ENCODE measurements at places on chromosomes 5 and 9.
A peak's percentile ranks its signal among the peaks of the same experiment; 100 is the strongest.

GRCh38 chr5:140328036-140328764 is 18.2 kb downstream of the HBEGF start:
- DNase-seq = no peak

- no peak for DNase-seq
Measured at GRCh38 chr5:87127956-87128687, 139.6 kb upstream of the RASA1 start.

DNA sequence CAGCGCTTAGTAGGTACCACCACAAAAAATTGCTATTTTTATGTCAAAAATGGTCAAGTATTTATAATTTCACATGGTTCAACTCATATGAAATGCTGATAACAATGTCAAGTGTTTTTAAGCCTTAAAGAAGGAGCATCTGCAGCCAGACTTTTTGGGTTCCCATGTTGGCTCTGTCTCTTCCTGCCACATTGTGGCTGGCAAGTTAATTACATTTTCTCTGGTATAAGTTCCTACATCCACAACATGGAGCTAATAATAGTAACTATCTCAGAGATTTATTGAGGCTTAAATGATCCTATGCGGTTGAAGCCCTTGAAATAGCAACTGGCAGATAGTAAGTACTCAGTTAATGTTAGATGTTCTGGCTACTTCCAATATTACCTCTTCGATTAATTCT is 5.4 kb downstream of the ATP10B start:
- DNase-seq = no peak

DNA sequence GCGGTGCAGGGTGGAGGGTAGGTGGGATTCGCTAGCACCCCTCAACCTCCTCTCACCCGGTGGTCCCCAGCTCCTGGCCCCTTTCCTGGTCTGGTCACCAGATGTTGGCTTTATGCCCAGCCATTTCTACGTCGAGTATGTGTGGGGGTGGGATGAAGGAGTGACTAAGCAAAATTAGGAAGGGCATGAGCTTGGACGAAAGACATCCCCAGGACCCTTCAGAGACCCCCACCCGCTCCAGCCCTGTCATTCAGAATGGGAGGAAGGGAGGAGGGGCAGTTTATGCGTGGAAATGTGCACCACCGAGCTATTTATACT is 742 bp downstream of the BHMT2 start:
- DNase-seq = no peak

DNA sequence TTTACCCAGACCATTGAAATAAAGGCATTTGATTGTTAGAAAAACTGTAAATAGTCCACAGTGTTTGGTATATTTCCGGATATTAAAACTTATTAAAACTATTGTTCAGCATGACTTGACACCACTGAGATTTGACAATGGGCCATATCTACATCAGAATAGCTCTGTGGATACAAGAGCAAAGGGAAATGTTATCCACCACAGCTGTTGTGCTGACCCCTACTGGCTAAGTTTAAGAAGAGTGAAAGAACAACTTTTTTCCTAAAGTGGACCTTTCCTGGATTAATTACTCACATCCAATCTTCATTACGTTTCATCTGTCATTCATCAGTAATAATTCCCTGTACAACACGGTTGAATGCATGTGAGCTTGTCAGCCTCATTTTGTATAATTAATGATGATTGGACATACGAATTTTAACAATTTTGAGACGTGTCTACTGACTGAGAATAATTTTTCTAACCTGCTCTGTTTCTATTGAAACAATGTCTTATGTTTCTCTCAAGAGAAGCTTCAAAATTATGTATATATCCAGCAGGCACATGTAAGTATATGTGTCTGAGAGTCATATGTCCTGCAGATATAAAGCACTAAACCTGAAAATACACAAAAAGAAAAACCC is 1952.6 kb downstream of the MAT2B start:
- DNase-seq = peak; percentile 88

DNA sequence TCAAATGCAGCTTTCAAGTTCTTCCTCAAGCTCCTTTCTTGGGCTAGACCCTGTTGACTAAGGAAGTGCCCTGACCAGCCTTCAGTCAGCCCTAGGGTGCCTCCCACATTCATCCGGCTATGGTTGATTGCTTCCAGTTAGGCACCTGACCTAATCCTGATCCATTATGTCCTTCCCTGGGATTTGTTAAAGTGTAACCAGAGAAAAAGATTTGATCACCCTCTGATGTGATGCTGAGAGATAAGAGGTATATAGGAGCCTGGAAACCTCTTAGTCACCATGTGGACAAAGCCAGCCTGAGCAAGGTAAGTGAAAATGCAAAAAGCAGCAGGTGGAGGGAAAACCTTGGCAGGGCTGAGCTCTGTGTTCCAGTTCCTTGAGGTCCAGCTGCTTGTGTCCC is 178.8 kb upstream of the ERCC6L2 start:
- DNase-seq = no peak

GRCh38 chr9:84070590-84070989 is 90.0 kb downstream of the RMI1 start:
- peak; percentile 30 for DNase-seq

Measured in GM23338 (cell line).